Stimulated activated CD8-positive, alpha-beta memory T cell treated with anti-CD3 and anti-CD28 coated beads, Interleukin-15, amount 100 ng/mL, for 1 hour (primary cell): ENCODE measurements at places on chromosomes 2 and 18.

- DNase-seq, result no peak
Measured at GRCh38 chr2:130336877-130337734, 5.6 kb upstream of the IMP4 start.

- no peak for DNase-seq
Measured at GRCh38 chr2:20190170-20190569, 34.8 kb downstream of the SDC1 start.

DNA sequence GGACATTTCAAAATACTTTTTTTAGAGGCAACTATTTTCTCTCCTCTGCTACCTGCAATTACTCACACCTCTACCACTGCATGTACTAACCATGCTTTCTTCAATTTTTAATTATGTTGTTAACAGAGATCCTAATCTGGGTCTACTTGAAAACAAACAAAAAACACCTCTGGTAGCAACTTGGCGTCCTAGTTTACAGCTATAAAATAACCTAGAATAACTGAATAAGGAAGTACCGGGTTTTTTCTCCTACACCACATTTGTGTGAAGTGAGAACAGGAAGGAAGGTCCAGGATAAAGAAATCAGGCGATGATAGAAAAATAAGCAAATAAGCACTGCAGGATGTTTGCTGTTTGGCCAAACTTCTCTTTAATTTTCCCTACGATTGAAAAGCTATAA, 633.5 kb downstream of the LRP1B start:
- DNase-seq, result no peak

DNA sequence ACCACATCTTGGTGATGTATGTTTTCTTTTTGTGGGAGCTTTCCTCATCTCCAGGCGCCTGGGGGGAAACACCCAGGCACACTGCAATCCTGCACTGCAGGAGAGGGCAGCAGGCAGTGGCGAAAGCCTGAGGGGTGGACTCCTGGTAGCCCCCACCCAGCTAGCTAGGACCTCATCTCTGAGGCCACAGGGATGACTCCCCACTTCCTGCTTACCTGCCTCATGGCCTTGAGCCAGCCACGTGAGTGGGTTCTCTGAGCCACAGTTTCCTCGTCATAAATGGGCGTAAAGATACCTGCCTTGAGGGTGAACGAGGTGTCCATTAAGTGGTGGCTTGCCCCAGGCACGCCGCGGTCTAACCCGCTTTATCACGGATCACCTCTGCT, 19.1 kb downstream of the TRAF3IP1 start:
- DNase-seq, result no peak

DNA sequence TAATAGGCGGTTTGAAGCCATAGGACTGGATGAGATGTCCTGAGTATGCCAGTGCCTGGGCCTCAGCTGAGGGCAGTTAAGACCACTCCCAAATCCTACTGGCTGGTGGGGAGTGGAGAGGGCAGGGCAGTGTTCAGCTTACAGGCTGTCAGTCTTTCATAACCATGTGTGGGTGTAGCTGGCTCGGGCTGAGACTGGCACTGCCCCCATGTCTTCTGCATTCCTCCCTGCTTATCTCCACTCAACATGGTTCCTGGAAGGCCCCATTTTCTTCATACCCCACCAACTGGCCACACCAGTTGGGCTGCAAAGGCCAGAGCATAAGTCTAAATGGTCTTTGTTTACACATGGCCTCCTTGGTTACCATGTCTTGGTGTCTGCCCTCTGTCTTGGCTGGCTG, 17.2 kb upstream of the IL37 start:
- DNase-seq, result no peak

DNA sequence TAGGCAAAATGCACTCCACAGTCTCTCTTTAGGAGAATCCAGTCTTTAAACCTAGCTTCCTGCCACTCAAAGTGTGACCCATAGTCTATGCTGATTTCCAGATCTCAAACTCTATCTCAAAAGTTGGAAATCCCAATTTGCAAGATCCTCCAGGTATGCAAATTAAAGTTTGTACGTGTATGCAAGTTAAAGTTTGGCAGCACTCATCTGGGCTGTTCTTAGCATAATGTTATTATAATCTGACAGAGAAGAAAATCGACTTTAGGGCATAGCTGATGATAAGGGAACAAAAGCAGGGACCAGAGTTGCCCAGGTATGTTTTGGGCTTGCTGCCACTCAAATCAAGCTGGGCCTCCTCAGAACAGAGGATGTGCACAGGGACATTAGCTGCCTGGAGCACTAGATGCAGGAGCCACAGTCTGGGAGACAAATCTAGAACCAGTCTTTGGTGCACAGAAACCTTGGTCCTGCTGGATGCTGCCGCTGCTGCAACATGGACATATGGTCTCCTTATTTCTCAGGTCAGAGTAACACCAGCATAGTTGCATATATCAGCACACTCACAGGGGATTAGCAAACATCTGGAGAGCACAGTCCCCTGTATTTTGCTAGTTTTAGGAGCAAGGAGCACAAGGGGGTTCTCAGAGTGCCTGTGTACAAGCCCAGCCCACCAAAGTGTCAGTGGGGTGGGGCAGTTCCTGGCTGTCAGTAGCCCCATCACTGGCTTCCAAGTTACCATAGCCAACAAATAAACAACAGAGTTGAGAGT, 242.6 kb downstream of the TTC32 start:
- no peak for DNase-seq

GRCh38 chr2:123165616-123166015, 859.5 kb upstream of the CNTNAP5 start:
- DNase-seq, result no peak

GRCh38 chr2:221571551-221572218, 419 bp downstream of the EPHA4 start:
- DNase-seq, result no peak

DNA sequence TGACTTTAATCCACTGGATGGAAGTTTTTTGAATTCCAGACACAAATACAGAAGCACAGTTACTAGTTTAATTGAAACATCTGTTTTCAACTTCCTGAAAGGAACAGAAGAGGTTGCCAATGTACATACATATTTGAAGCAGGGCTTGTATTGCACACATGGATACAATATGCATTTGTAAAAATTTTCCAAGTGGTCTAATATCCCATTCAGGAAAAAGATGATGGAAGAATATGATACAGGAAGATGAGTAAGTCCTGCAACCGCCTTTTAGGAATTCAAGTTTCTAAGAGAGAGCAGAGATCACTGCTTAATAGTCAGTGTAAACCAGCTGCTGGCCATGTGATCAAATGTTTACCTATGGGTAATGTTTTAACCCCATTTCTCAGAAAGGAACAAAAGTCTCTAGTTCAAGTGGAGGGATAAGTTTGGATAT, 265.4 kb downstream of the TRIB2 start:
- DNase-seq, result no peak

- no peak for DNase-seq
Measured at GRCh38 chr2:121058852-121059558, 226.0 kb downstream of the TFCP2L1 start.

GRCh38 chr18:31590570-31590969, 1.1 kb upstream of the TTR start:
- DNase-seq, result no peak

GRCh38 chr2:192137451-192137850, 57.3 kb downstream of the TMEFF2 start:
- DNase-seq, result no peak

DNA sequence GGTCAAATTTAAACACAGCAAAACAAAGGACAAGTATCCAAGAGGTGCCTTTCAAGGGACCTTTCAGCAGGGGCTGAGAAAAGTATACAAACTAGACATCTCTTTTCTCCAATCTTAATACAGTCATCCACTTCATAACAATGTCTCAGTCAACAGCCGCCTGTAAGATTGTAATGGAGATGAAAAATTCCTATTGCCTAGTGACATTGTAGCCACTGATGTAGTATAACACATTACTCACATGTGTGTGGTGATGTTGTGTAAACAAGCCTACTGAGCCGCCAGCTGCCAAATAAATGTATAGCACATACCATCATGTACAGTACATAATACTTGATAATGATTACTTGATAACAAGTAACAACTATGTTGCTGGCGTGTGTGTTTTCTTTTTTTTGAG, 31.0 kb downstream of the VIT start:
- DNase-seq, result no peak

DNA sequence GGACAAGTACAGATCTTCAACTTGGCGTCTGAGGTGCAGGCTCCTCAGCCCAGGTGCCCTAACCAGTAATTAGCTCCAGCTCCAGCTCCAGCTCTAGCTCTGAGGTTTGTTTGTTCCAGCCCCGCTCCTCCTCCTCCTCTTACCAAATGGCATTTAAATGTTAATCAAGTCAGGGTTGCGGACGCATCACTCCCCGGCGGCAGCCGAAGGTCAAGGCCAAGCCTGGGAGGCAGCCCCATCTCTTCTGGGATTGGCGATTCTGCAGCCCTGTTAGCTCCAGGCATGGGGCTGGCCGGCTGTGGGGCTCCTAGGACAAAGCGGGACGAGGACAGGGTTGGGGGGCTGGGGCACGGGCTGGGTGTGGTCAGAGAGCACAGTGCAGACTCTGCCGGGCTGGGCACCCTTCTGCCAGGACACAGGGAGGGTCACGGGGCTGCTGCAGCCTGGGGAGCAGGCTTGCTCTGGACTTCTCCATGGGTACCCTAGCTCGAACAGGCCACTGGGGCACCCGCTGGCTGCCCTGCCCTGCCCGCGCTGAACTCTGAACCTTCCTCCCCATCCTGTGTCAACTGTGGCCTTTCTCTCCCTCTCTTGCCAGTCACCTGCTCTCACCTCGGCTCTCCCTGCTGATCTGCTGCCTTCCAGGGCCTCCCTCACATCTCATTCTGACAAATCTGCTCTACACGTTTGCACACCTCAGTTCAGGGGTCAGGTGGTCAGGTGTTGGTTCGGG, 203.3 kb downstream of the CELF4 start:
- no peak for DNase-seq

DNA sequence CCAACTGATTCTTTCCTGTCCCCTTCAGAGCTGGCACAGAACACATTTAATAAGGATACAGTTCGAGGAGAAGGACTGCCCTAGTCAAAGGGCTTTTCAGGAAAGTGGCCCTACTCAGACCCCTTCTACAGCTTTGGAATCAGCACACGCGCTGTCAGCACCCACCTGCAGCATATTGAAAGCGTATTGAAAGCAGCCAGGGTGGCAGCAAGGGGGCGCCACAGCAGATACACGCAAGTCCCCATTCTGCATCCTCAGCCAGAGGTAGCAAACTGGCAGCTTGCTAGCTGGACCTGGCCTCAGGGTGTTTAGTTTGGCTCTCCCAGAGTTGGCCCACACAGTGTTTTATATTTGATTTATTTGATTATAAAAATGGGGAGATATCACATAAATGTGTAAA, 101.0 kb upstream of the NT5C1B start:
- no peak for DNase-seq

DNA sequence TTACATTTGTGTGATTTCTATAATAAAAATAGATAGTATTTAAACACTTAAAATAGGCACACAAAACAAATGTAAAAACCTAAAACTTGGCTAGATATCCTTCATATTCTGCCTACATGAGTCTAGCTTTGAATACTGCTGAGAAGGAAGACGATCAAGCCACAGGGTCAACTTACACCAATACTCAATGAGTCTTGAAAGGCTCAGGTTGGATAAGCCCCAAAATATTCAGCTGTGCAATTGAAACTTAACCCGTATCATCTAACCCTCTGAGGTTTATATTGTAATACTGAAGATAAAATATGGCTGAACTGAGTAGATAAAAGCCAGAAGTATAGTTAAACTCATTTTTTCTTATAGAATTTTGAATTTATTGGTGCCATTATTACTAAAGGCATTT, 313.0 kb upstream of the NRXN1 start:
- DNase-seq, result no peak

- DNase-seq, result no peak
Measured at GRCh38 chr2:30639836-30640235, 167.4 kb downstream of the CAPN13 start.

DNA sequence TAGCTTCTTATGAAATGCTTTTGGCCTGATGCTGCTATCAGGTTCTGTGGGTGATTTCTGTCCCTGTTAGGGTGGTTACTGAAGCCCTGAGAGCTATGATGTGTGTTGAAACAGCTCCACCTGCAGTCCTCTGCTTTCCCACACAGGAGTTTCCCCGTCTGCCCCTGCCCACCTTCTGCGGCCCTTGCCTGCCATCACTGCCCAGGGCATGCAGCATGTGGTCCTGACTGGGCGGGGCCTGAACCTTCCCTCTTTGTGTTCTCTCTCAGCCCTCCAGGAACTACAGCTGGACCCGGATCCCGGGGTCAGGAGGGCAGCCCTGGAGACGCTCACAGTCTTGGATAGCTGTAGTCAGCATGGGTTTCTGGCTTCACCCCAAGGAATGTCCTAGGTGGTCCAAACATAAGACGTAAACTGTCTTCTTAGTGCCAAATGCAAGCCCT, 21.4 kb downstream of the HJURP start:
- DNase-seq, result no peak

GRCh38 chr2:99631700-99632099, 141.9 kb upstream of the REV1 start:
- DNase-seq, result no peak

DNA sequence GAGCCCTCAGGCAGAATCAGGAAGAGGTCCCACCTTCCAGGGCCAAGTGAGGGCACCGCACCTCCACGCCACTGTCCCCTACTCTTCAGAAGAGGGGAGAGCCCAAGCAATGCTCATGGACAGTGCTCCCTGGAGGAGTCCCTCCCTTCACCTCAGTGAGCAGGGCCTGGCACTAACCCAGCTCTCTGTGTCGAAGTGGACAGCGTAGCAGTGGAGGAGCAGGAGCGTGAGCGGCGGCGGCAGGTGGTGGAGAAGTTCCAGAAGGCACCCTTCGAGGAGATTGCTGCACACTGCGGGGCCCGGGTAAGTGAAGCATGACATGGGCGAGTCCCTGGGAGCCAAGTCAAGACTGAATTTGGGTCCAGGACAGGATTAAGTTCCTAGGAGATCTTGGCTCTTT, 16.7 kb downstream of the POMC start:
- DNase-seq, result no peak

DNA sequence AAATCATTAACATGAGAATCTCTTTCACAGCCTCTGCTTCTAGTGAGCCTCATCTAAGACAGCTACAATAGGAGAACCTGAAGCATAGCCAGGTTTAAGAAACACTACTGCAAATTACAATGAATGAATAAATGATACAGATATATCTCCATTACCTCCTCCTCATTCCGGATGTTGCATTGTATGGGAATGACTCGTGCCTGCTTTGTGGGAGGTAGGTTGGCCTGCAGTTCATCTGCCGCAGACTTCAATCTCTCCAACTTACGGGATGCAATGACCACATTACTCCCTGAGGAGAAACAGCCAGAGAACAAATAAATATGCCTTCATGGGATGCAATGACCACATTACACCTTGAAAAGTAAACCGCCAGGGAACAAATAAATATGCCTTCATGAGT, 15.4 kb downstream of the PECR start:
- DNase-seq, result no peak

DNA sequence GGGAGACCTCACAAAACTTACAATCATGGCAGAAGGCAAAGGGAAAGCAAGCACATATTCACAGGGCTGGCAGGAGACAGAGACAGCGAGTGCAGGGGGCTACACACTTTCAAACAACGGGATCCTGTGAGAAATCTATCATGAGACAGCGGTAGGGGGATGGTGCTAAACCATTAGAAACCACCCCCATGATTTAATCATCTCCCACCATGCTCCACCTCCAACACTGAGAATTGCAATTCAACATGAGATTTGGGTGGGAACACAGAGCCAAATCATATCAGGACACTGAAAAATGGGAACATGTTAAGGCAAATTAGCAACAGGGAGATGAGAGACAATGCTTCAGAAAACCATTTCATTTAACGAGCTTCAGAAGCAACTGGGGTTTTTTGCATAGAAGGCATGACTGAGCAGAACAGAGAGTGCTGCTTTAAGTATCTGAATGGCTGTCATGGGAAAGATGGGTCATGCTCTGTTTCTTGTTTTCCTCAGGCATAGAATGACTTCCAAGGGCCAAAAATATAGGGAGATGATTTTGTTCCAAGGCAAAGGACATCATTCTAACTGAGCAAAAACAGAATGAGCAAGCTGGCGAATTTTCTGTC, 100.8 kb upstream of the MAP2 start:
- DNase-seq, result no peak
